ENCODE measurements at places on chromosomes 4 and X.

DNA sequence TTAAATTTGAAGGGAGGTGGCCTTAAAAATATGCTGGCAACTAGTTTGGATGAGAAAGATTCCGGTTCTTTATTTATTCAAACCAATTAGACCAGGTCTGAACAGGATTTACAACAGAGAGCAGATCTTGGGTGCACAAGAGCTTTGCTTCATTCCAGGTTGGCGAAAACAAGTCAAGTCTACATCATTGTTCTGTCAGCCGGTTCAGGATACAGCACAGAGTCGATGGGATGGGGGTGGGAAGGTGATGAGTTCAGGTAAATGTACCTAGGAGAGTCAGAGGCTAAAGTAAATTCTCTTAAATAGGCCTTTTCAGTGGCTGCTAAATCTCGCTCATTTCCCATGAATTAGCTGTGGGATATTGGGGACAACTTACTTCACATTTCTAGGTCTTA, 882 bp upstream of the STIM2 start:
- no peak for DNase-seq

DNA sequence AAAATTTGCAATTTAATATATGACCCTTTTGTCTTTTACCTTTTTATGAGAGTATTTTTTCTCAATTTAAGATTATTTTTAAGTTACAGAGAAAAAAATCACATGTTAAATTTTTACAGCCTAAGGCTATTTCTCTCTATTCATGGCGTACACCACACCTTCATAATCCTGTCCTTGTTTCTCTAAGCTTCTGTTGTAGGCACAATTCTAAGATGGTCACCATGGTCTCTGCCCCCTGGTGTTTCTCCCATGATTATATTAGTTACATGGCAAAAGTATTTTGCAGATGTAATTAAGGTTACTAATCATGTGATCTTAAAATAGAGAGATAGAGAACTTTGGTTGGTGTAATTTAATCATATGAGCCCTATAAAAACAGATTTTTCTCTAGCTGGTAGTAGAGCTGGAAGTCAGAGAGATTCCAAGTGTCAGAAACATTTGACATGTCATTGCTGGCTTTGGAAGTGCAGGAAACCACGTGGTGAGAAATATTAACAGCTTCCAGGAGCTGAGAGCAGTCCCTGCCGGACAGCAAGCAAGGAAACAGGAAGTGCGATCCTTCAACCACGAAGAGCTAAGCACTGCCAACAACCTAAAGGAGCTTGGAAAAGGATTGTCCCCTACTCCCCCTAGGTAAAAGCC, 89.8 kb downstream of the EIF4E start:
- no peak for DNase-seq

- DNase-seq, result no peak
These were observed 51.1 kb downstream of the TMEM156 start for GRCh38 chr4:38980903-38981676.

DNA sequence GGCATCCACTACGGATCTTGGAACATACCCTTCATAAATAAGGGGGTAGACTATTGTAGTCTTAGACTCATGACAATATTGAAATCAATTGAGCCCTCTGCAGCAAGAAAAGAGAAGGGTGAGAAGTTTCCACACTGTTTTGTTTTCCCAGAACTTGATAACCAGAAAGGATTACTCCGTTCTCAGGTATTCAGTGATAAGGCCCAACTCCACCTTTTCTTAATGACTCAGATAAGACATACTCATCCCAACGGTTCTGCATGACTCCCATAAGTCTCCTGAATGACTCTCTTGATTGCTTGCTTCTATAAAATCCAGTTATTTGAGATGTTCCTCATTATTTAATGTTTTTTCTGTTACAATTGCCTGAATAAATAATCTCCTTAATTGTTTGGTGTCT, 111.7 kb downstream of the PABPC4L start:
- no peak for DNase-seq

DNA sequence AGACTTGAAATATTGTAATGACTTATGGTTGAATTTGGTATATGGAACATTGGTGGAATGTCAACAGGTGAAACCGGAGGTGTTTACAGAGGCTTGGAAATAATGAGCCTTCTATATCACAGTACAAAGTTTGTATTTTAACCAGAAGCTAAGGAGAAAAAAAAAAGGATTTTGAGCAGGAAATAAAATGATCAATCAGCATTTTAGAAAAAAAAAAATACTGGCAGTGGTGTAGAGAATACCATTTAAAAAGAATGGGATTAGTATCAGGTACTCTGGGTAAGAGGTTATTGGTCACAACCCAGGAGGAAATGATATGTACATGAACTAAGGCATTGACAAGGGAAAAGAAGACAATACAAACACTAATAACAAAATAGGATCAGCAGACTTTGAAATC, 587.1 kb upstream of the HTR2C start:
- DNase-seq, result no peak

- no peak for DNase-seq
These were observed 510.0 kb downstream of the GBA3 start for GRCh38 chr4:23202712-23203247.

GRCh38 chrX:128728943-128729342, 676.7 kb upstream of the ACTRT1 start:
- no peak for DNase-seq

- no peak for DNase-seq
These were observed 264.0 kb upstream of the BOD1L1 start for GRCh38 chr4:13891544-13891939.

DNA sequence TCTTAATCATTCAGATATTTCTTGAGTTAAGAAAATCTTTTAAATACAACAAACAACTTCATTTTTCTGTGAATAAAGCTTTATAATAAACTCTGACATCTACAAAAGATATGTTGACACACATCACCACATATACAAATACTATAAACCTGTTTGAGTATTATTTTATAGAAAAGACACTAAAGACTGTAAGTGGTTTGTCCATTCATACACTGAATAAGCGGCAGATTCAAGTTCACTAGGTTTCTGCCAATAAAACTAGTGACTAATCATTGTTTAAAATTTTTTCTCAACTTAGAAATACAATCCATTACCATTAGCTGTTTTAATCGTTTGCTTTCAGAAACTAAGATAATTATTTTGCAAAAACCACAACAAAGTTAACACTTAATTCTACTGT, 1900.0 kb downstream of the C4orf33 start:
- DNase-seq, result no peak

DNA sequence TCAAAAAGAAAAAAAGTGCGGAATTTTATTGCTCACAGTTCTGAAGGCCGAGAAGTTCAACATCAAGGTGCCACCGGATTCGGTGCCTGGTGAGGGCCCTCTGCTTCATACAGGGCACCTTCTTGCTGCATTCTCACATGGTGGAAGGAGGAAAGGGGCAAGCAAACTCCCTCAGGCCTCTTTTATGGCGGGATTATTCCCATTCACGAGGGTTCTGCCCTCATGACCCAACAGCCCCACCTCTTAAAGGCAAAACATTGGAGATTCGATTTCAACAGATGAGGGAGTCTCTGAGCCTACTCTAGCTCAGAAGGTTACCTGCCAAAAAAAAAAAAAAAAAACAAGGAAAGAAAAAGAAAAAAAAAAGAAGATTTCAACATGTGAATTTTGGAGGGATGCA, 64.1 kb upstream of the CBR4 start:
- DNase-seq, result no peak

DNA sequence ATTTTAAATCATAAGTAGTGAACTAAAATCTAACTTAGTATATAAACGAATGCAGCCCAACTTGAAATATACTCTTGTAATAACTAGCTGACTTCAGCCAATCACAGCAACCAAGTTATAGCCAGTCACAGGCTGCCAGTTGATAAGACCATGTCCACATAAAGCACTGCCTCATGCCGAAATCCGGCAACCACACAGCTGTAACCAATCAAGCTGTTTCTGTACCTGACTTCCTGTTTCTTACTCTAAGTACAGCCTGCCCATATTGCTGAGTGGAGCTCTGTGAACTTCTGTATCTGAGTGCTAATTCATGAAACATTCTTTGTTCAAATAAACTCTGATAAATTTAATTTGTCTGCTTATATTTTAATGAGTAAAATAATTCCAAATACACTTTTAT, 805.3 kb upstream of the EPHA5 start:
- no peak for DNase-seq

GRCh38 chr4:76208005-76208765, 5.4 kb downstream of the SCARB2 start:
- peak; percentile 80 for DNase-seq

DNA sequence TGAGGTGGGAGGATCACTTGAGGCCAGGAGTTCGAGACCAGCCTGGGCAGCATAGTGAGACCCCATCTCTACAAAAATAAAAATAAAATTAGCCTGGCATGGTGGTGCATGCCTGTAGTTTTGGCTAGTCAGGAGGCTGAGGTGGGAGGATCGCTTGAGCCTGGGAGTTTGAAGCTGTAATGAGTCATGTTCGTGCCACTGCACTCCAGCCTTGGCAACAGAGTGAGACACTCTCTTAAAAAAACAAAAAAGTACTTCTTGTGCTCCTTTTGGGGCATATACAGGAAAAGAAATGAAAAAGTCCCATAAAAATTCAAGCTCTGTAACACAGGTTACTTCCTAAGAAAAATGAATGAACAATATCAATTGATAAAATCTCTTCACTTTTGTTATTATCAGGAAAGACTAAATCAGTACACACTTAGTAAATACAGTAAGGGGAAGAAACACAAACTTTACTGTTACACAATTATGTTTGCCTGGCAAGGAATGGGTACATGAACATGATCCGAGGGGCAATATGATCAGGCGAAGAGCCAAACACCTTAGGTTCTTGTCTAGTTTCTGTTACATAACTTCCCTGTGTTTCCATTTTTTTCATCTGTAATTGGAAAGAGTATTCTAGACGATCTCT, 46.9 kb downstream of the CCDC158 start:
- DNase-seq, result no peak

DNA sequence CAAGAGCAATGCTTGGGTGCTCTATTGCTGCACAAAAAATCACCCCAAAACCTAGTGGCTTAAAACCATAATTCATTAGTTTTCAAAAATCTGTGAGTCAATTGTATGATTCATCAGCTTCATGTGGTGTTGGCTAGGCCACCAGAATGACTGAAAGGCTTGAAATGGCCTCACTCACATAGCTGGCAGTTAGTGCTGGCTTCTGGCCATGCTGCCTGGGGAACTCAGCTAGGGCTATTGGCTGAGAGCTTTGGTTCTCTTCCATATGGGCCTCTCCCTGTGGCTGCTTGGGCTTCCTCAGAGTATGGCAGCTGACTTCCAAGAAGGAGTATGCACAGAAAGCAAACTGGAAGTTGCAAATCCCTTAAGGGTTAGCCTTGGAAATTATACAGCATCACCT, 3.1 kb upstream of the MTMR1 start:
- no peak for DNase-seq

DNA sequence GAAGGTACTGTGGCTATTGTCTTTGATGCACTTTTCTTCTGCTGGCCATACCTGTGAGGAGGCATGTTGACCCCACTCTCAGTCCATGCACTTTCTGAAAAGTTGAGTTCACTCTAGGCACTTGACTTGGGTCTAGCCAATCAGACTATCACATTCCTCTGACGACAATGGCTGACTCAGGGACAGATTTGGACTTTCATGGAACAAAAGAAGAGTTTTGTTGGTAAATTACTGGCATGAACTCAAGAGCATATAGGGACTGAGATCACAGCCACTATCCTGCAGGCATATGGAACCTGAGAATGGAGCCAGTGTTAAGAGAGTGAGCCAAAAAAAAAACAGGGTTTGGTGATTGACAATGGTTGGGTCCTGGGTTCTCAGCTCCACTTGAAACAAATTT, 24.6 kb upstream of the CXCL6 start:
- DNase-seq, result no peak

GRCh38 chr4:146382194-146382593, 139.5 kb downstream of the SLC10A7 start:
- DNase-seq, result no peak

DNA sequence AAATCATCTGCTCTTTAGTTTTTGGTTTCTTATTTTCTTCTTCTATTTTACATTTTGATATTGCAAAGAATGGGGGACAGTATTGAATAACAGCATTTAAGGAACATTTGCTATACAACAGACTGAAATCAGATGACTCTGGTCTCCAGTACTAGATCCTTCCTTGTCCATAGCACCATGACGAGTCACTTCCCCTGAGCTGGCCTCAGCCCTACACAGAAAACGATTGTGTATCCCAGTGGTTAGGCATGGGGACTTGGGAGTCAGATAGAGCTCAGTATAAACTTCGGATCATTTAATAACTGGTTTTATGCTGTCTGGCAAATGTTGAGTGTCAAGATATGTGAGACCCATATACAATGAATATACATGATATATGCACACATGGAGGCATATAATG, 44.7 kb upstream of the BEX4 start:
- no peak for DNase-seq

GRCh38 chrX:149807747-149808458, 26.2 kb downstream of the MAGEA9 start:
- no peak for DNase-seq

DNA sequence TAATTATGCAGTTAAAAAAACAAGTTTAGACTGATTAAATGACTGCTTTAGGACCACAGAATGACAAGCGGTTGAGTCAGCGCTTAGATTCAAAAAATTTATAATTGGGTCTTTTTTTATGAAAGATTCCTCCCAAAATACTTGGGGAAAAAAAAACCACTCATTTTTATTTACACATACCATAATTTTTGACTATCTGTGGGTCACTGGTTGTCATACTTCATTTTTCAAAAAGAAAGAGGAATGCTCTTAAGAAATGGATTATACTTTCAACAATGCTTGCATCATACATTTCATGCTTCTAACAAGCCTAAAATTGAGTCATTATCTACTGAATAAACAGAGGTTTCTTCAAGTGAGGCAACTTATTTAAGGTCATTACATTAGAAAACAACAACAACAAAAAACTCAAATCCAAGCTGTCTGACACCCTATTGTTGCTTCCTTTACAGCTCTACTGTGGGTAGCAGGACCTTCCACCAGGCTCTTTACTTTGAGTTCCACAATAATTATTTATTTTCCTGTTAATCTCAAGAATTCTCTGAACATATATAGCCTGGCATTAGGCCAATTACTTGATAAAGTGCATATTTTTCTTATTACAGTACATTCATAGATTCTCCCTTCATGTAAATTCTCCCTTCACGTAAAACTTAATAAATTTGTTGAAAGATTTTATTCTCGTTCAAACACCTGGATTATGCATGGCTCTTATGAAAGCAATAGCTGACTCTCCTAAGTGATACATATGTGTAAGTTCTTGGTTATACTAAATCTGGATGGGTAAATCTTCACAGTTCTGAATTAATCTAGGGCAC, 445.5 kb downstream of the PCDH10 start:
- DNase-seq, result no peak

- DNase-seq, result no peak
These were observed 52.1 kb downstream of the RTL5 start for GRCh38 chrX:72079607-72080006.

GRCh38 chr4:101888472-101888871, 97.9 kb downstream of the BANK1 start:
- DNase-seq, result no peak

DNA sequence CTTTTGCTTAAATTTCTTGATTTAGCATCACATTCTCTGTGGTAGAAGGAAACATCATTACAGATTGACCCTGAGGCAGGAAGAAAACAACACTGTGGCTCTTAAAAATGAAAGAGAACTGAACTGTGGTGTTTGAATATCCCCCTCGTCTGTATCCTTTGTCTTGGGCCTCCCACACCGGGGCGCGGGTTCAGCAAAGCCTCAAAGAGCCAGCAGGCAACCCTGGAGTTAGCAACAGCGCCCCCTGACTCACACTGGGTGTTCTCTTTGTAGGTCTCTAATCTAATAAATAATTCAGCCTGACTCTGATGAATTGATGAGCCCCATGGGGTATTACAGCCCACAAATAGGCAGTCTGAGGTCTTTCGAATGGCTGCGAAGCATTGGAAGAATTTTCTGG, 46.1 kb upstream of the CTSO start:
- no peak for DNase-seq

- no peak for DNase-seq
These were observed 42.4 kb upstream of the SLC2A9 start for GRCh38 chr4:10063544-10064300.

Measured in NCI-H510A (cell line).